Fibroblast of skin of right quadriceps (primary cell): ENCODE measurements at places on chromosomes 3 and 15.

GRCh38 chr15:20643829-20644425 lies 102.3 kb upstream of the GOLGA6L6 start:
- DNase-seq: no peak

DNA sequence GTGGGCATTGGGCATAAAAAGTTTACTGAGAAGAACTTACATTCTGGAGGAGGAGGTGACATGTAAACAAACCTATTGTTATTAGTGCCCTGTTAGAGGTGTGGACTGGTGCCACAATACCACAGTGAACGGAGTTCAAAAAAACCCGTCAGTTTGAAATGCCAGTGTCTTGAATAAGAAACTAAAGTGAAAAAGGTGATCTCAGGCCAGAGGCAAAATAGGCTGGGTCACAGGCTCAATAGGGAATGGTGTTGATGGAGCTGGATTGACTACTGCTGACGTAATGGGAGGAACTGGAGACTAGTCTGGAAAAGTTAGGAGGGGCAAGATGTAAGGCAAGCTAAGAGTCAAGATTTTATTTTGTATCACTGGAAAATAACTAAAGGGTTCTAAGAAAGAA lies 1.6 kb upstream of the DCBLD2 start:
- DNase-seq: no peak

- DNase-seq: no peak
These were observed 96.5 kb upstream of the TNFAIP8L3 start for GRCh38 chr15:51191072-51191670.

DNA sequence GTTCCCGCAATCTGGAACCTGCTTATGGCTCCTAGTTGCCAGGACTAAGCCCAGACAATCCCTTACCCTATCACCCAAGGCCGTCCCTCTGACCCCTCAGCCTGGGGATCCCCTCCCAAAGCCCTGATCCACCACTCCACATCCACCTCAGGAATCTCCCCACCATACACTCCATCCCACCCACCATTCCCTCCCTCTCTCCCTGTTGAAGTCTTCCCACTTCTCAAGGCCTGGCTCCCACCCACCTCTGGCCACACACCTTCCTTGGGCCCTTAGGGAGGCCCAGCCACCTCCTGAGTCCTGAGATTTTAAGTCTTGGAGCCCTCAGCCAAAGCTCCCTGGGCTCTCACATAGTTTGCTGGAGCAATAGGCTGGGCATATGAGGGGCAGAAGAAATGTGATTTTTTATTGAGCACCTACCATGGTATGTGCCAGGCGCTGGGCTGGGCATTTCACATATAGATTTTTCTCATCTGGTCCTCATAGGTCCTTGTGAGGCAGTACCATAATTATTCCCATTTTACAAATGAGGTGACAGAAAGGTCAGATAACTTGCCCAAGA lies 48.1 kb downstream of the HCN4 start:
- no peak for DNase-seq

GRCh38 chr3:175956964-175957363 lies 1097.8 kb downstream of the NAALADL2 start:
- peak; percentile 22 for DNase-seq

GRCh38 chr3:107644631-107645030 lies 121.9 kb downstream of the BBX start:
- DNase-seq: peak; percentile 40

DNA sequence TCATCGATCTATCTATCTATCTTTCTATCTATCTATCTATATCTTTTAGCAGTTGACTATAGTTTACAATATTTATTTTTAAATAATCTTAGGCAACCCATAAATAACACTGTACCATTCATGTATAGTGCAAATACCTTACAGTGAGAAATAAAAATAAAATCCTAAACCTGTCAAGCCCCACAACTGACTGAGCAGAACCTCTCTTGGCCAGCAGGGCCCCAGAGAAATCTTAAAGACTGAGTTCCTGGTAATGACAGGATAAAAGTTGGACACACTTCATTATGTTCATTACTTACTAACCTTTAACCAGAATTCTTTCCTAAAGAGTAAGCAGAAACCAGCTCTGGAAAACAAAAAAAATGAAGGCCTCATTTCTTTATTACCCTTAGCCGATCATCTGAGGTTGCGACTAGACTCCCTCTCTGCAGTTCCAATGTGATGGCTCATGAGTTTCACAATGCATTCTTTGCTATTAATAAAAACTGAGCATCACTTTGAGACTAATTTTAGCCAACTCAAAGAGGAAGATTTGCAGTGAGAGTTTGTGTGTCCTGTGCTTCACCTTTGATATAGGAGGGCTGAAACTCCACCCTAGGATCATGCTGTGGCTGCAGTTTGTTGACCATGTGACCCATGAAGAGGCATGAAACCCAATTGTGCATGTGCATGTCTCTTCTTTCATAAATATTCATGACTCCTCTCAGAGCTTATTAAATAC lies 1072.0 kb downstream of the NSUN3 start:
- DNase-seq: peak; percentile 61
